ENCODE measurements at places on chromosomes 1 and 21.

DNA sequence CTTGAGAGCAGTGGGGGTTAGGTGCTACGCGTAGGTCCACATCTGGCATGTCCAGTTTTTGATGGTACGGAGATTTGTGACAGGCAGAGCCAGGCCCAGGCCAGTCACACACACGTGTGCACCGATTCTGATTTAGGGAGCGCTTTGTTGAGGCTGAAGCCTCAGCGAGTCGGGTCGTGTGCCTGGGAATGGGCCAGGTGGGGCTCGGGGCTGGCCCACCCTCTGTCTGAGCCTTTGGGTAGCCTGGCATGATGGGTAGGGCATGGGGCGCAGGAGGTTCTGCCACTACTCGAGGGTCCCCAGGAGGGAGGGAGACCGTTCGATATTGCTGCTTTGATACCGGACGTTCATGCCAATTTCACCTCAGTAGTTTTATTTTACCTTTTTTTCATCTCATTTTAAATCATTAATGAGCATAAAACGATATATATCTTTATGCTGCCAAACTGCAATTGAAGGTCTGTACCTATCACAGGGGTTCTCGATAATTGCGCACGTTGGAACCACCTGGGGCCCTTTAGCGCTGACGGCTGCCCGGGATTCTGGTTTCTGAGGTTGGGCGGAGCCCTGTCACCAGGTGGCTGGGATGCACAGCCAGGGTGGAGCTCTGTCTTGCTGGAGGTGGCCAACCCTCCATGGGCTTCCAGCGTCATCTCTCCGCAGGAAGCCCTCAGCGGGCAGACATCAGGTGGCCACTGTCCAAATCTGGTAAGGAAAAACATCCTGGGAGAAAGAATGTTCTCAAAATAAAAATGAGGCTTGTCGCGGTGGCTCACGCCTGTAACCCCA is 71.9 kb downstream of the SCCPDH start:
- DNase-seq: no peak

GRCh38 chr1:79667166-79667565 is 660.6 kb upstream of the ADGRL4 start:
- no peak for DNase-seq

GRCh38 chr1:12100071-12100470 is 37.0 kb downstream of the TNFRSF8 start:
- DNase-seq: no peak

DNA sequence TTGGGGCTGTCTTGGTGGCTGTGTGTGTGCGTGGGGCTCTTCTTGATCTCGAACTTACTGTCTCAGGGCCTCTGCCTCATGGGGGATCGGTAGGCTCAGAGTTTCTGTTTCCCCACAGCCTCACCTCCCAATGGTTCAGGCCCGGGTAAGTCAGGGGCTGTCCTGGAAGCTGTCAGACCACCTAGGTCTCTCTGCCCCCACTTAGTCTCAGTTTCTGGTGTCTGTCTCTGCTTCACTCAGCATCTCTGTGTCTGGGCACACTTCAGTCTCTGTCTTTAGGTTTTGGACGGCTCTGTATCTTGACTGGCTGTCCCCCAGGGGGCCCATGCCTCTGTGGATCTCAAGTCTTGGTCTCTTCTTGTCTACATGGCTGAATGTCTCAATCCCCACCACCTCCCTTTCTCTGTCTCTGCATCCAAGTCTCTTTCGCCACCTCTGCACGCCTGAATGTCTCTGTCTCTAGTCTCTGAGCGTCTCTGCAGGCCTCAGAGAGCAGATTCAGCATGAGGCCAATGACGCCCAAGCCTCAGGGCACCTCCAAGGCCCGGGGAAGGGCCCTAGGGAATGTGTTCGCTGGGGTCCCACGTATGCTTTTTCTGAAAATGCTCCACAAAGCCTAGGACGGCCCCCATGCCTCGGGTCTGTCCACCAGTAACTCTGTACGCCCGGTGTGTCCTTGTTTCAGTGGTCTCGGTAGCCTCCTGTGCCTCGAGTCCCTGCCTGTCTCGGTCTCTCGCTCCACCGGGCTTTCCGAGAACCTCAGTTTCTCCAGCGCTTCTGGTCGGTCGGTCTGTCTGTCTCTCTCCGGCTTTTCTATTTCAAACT is 818 bp downstream of the FHL3 start:
- no peak for DNase-seq

- DNase-seq: no peak
Observed at GRCh38 chr1:183480971-183481441, 8.7 kb downstream of the SMG7 start.
